ENCODE measurements at places on chromosomes 11 and 22.

- peak; percentile 89 for DNase-seq
Observed at GRCh38 chr22:36541831-36542411, 13.0 kb upstream of the EIF3D start.

- no peak for DNase-seq
Observed at GRCh38 chr11:46857666-46858065, 11.6 kb upstream of the CKAP5 start.

GRCh38 chr22:49768951-49769690 is 58.6 kb downstream of the BRD1 start:
- DNase-seq: peak; percentile 48

DNA sequence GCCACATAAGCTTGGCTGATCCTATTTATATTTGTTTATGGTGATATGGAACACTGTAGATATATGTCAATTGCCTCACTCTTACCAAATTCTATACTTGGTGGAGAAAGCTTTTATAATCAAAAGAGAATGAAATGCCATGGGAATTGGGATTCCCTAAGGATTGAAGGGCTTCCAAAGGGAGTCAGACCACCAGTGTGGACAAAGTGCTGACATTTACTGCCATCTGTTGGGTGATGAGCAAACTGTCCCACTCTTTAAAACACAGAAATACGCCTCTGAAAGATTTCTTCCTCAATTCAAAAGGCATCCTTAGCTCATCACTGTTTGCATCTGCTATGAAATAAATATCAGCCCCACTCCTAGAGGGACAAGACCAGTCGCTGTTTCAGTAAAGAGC is 7.1 kb downstream of the SLC1A2 start:
- DNase-seq: peak; percentile 27

DNA sequence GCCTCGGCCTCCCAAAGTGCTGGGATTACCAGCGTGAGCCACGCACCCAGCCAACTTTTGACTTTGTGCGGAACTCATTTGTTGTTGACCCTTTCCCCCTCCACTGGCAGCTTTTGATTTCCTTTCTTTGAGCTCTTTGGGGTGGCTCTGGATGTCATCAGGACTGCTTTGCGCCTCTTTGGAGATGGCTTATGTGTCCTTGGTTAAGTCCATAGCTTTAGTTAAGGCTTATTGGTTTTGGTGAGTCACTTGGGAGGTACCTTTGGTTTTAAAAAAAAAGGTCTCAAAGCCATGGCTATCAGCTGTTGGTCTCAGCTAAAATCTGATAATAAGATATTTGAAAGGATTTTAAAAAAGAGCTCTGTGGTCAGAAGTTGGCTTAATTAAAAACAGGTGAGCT is 5.1 kb upstream of the ARSA start:
- DNase-seq: no peak

DNA sequence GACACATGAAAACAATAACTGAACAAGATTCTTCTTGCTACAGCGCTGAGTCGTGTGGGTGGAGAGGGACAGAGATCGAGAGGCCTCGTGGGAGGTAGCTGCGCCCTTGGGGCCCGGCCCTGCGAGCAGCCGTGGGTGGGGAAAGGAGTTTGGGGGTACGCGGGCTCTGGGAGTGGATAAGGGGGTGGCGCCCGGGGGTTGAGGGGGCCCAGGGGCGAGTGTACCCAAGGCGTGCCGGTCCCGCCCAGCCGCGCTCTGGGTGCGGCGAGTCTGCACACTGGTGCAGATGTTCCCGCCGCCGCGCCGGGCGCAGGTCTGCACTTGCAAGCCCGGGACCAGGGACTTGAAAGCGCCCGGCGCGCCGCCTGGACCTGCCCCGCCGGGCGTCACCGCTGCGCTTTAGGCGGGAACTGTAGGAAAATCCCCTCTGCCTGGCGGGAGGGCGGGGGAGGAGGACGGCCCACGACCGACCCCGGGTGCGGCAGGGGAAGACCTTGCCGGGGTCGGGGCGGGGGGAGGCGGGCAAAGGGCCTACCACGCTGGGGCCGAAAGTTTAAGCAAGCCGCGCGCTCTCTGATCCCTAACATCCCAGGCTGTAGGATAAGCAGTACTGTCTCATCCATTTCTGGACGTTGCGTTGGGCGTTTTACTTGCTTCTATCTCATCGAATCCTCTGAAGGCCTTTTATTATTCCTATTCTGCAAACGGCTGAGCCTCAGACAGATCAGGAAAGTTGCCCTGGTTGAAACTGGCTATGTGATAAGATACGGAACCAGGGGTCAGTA is 1.4 kb upstream of the KREMEN1 start:
- peak; percentile 40 for DNase-seq

DNA sequence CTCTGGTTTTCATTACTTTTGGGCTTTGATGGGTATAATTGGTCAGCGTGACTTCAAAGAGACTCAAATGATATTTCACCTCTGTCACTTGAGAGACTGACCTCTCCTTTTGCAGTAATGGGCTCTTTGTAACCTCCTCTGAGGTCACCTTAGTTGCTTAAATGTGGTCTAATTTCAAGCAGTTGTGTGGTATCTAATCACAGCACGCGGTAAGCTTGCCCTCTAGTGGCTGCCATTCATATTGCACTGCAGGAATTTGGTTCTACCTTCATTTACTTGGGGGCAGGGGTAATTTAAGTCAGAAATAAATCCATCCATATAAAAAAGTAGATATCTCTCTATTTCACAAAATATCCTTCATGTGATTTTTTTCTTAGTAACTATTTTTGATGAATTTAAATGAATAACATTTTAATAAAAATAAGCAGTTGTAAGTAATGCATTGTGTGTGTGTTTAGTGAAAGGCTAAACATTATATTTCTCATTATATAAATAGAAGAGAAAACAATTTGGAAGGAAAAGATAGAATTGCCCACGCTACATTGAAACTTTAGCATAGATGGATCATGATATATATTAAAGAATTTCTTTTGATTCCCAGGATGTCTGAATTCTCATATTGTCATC is 55.0 kb upstream of the ANO3 start:
- DNase-seq: peak; percentile 71

DNA sequence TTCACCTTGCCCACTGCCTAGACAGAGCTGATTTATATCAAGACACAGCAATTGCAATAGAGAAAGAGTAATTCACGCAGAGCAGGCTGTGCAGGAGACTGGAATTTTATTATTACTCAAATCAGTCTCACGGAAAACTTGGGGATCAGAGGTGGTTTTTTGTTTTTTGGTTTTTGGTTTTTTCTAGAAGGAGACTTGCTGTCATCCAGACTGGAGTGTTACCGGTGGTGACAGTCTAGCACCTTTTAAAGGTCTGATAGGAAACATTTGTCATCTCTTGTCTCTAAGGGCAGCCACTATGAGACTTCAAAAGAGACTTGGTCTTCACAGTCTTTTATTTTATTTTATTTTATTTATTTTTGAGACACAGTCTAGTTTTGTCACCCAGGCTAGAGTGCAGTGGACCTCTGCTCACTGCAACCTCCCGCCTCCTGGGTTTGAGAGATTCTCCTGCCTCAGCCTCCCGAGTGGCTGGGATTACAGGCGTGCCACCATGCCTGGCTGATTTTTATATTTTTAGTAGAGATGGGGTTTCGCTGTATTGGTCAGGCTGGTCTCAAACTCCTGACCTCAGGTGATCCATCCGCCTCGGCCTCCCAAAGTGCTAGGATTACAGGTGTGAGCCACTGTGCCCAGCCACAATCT is 19.1 kb downstream of the APOBEC3H start:
- DNase-seq: no peak

GRCh38 chr22:30572840-30573593 is 1.4 kb downstream of the GAL3ST1 start:
- no peak for DNase-seq

DNA sequence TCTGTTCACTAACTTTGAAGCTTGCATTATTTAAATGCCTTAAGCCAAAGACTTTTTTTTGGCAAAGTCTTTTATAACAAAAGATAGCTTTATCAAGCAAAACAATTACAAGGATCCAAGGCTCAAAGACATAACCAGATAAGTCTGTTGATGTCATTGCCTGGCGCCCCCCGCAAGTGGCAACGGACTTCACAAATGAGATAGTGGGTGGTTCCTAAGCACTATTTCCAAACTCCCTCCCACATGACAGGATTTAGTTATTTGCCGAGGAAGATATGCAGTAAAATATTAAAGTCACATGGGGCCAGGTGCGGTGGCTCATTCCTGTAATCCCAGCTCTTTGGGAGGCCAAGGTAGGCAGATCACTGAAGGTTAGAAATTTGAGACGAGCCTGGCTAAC is 194.2 kb upstream of the DDI1 start:
- no peak for DNase-seq

GRCh38 chr11:109237636-109238035 is 184.4 kb upstream of the C11orf87 start:
- no peak for DNase-seq

- DNase-seq: no peak
Observed at GRCh38 chr11:20208622-20209111, 48.4 kb upstream of the DBX1 start.

- no peak for DNase-seq
Observed at GRCh38 chr11:72045849-72046248, 34.5 kb downstream of the NUMA1 start.

DNA sequence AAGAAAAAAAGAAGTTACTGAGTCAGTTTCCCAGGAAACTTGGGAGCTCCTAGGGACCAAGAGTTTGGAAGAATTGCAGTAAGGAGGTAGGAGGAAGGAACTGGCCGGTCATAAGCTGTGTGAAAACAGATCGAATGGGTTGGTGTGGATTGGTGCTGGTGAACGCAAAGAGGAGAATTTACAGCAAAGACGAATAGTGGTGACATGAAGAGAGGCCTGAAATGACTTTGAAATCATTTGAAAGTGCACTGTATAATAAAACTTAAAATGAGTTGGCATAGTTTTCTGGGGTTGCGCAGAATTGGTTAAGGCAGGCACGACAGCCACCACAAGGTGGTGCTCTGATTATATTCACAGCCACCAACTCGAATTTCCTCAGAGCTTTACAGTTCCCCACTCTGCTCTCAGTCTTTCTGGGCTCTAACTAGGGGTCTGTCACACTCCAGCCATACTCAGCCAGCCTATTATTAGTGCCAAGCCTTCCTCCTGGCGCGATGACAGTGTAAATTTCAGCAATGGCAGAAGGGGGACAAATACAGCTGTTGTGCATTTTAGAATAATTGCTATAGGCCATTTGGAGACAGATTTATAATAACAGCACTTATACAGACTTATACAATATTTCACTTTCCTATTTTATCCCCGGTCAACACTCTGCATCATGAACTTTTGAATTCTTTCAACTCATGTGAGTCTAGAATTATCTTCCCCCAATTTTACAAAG is 8.3 kb upstream of the HTR3B start:
- DNase-seq: peak; percentile 54

DNA sequence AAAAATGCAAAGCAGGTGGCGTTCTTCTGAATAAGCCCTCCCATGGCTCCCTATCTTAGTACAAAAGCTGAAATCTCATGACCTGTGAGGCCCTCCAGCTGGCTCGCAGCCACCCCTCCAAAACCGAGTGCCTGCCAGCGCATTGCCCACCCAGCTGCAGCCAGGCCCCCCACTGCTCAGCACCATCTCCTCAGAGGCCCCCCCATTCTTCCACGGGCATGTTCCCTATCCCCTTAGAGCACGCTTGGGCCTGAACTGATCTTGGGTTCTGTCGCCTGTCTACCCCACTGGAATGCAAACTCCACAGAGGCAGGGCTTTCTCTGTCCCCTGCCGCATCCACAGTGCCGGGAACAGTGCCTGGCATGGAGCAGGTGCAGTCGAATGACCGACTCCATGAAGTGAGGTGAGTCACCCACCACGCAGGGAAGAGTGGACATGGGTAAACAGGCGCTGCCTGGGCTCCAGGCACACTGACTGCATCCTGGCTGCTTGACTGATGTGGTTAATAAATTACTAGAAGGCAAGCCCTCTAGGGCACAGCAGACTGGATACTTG is 11.3 kb upstream of the EFCAB6 start:
- peak; percentile 48 for DNase-seq

- DNase-seq: peak; percentile 85
Observed at GRCh38 chr11:130636722-130637464, 188.4 kb downstream of the ADAMTS15 start.

GRCh38 chr11:36757075-36757474 is 159.0 kb upstream of the RAG2 start:
- DNase-seq: no peak

- DNase-seq: no peak
Observed at GRCh38 chr11:134988495-134988894, 576.5 kb upstream of the B3GAT1 start.

GRCh38 chr11:103051151-103051801 is 40.7 kb downstream of the DCUN1D5 start:
- DNase-seq: peak; percentile 7

DNA sequence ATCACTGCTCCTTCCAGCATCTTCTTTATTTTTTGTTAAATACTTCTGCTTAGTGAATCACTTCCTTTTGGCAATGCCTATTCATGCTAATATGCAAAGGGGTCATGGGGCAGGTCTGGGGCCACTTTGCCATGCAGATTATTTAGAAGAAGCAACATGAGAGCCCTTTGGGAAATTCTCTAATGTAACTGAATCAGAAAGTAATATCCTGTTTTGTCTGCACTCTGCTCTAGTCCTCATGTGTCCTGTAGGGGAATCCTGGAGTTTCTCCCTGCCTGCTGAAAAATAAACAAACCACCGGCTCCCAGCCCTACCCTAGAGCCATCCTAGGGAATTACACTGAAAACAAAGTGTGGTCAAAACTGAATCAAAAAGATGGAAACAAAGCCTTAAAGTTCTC is 176.5 kb upstream of the POU2AF2 start:
- no peak for DNase-seq

GRCh38 chr22:35308480-35309021 is 8.9 kb downstream of the TOM1 start:
- no peak for DNase-seq

- DNase-seq: no peak
Observed at GRCh38 chr11:74699615-74700396, 31.4 kb downstream of the CHRDL2 start.

- DNase-seq: peak; percentile 80
Observed at GRCh38 chr22:25621986-25622385, 57.5 kb downstream of the GRK3 start.

GRCh38 chr11:43933226-43933607 is 9.2 kb upstream of the C11orf96 start:
- DNase-seq: no peak

- peak; percentile 23 for DNase-seq
Observed at GRCh38 chr11:11073996-11074395, 216.1 kb upstream of the ZBED5 start.

DNA sequence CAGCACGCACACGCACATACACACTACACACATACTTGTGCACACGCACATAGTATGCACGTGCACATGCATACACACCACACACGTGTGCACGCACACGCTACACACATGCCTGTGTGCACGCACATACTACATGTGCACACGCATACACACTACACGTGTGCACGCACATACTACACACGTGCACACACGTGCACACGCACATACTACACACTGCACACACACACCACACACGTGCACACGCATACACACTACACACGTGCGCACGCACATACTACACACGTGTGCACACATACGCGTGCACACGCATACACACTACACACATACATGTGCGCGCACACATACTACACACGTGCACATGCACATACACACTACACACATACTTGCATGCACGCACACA is 19.7 kb upstream of the ARHGAP8 start:
- DNase-seq: no peak

DNA sequence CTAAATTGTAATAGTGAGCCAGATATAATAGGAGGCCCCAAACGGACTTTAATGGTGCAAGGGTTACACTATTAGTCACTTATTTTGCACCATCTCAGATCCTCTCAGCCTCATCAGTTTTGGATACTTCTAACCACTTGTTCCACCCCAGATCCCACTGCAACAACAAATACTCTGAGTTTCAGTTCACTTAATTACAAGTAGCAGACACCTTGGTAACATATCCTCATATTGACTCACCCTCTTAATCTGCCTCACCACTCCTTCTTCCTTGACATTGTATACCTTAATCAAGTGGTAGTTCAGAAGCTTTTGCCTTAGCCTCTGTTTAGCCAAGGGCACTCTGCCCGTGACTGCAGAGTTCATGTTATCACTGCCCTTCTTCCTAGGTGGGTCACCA is 256.1 kb upstream of the UBASH3B start:
- no peak for DNase-seq
